SJCRH30 (cell line): ENCODE measurements at places on chromosomes 16 and 17.

DNA sequence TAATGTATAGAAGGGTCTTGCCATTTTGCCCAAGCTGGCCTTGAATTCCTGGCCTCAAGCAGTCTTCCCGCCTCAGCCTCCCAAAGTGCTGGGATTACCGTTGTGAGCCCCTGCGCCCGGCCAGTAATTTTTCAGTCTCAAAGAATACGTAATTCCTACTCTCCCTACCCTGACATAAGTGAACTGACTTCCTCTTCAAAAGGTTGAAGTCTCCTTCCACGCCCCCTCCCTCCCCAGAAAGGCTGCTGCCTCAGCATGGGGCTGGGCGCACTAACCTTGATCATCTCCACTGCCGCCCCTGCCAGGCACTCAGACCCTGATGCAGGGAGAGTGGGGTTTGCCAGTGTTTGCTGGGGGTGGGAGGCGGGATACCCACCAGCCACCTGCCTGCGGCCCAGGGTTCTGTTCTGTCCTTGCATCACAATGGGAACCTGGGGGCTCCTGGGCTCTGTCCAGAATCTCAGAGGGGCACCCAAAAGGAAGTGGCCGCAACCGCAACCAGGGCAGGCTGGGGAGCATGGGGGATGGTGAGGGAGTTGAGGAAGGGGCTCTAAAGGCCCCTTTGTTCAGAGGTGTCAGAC, 27.5 kb downstream of the KIFC3 start:
- H3K27me3 ChIP-seq: no peaks in the 10 kb centered on the region
- H3K36me3 ChIP-seq: no peaks in the 10 kb centered on the region
- no peak for DNase-seq
- no peak overlapping the region for H3K4me3 ChIP-seq

DNA sequence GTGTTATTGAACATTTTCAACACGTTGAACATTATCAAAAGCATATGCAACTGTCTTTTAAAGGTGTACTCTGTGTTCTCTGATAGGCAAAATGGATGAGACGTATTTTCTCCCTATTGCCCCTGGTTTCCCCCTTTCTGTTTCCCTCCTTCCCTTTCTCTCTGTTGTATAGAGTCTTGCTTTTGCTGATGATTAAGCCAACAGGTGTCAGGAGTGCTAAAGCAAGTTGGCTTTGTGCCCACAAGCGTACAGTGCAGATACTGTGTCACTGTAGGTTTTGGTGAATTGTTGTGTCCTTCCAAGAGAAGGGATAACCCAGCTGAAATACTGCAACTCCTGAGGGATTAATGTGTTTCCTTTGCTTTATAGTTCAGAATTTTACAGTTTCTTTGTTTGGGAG, 74.4 kb downstream of the COX10 start:
- peaks cover 30% of the 10 kb centered on the region for H3K4me1 ChIP-seq
- DNase-seq: peak; percentile 100
- no peaks in the 10 kb centered on the region; the same call in 1 of the 2 replicates for H3K36me3 ChIP-seq
- peak overlapping the region; percentile 41 for H3K4me3 ChIP-seq
- H3K27ac ChIP-seq: peak overlapping the region; percentile 74
- H3K27me3 ChIP-seq: no peaks in the 10 kb centered on the region

- H3K4me3 ChIP-seq: no peak overlapping the region
- H3K27ac ChIP-seq: no peak overlapping the region
- DNase-seq: no peak
- no peaks in the 10 kb centered on the region for H3K36me3 ChIP-seq
Measured at GRCh38 chr17:68924793-68925720, 30.1 kb downstream of the ABCA8 start.

DNA sequence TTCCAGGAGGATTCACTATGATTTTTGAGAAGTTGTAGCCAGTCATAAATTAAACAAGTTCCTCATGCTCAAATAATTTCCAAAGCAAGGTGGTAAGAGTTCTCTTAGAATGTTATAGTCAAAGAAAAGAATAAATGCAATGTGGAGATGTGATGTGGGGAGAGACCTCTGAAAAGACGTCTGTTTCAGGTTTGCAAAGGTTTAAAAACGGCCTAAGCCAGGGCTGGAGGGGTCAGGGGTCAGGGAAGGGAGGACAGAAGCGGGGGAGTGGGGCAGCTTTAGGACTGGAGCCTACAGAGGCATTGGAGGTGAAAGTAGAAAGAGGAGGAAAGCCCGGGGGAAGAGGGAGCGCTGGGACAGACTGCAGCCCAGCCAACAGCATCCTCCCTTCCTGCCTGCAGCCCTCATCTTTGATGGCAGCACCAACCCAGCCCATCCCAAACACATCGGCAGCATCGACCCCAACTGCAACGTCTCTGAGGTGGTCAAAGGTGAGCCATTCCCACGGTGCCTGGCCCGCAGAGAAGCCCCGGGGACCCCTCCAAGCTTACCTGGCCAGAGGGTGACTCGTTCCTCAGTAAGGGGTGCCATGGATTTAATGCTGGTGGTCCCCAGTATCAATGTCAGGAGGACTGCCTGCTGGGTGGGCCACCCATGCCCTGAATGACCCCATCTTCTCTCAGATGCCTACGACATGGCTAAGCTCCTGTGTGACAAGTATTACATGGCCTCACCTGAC, 11.4 kb downstream of the PDK2 start:
- H3K4me3 ChIP-seq: no peak overlapping the region
- no peak overlapping the region for H3K27ac ChIP-seq
- H3K36me3 ChIP-seq: no peaks in the 10 kb centered on the region
- DNase-seq: no peak

DNA sequence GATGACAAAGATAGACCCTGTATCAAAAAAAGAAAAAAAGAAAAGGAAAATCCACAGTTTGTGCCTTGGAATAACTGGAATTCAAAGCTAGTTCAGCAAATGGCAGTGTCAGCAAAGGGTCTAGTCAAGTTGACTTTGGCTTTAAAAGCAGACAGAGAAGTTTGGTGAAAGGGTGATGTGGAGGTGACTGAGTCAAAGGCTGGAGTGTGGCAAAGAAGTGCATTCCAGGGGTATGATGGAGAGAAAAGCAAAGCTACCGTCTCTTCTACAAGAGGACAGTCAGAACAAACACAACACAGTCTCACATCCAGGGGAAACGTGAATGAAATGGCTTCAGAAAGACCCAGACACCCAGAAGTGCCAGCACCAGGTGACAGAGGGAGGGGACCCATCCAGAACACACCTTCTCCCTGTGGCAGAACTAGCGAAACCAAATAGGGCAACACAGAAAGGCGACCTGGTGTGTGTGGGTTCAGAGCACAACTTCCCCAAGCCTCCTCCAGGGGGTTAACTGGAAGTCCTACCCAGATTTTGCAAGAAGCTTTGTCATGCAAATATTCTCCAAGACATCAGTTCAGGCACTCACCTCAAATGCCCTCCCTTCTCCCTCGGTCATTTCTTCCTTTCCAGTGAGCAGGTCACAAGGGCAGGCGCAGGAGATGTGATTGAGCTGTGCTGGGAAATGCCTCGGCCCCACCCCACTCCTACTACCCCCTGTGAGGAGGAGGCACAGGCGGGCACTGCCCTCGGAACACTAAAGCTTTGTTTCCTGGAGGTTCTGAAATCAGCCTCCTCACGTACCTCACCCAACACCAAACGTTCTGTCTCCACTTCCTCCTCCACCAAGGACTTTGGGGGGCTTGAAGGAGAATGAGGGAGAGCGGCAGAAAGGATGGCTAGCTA, 481.9 kb downstream of the SOX9 start:
- DNase-seq: no peak
- H3K4me3 ChIP-seq: no peak overlapping the region

DNA sequence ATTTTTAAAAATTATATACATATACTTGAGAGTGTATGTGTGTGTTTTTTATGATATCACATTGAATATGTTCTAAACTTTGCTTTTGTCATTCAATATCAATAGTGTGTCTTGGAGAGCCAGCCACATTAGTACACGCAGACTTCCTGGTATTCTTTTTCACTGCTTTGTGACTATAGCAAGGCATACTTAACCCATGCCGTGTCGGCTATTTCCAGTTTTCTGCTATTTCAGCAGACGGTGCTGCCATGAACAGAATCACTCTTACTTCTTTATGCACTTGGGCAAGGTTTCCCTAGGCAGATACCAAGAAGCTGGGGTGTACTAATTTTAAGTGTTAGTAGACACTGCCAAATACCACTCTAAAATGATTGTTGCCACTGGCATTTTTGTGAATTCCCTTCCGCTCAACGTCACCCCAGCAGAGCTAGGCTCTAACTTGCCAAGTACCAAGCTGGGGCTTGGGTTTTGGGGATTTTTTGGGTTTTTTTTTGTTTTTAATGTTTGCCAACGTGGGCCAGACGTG, 134.9 kb downstream of the SOCS1 start:
- H3K36me3 ChIP-seq: peaks cover 5% of the 10 kb centered on the region
- H3K4me1 ChIP-seq: no peaks in the 10 kb centered on the region
- H3K27me3 ChIP-seq: no peaks in the 10 kb centered on the region
- no peak overlapping the region for H3K27ac ChIP-seq
- no peak overlapping the region for H3K4me3 ChIP-seq
- no peak for DNase-seq

- no peaks in the 10 kb centered on the region for H3K36me3 ChIP-seq
- H3K27me3 ChIP-seq: no peaks in the 10 kb centered on the region
- no peak overlapping the region for H3K27ac ChIP-seq
- H3K4me3 ChIP-seq: no peak overlapping the region
Measured at GRCh38 chr16:23225634-23226033, 43.1 kb downstream of the SCNN1G start.

- no peaks in the 10 kb centered on the region for H3K4me1 ChIP-seq
- peak; percentile 89 for DNase-seq
- no peaks in the 10 kb centered on the region for H3K27me3 ChIP-seq
Measured at GRCh38 chr16:30091474-30092372, at the start of gene TBX6. TBX6 (minus strand) TSS chr16:30091924; CDS start chr16:30091193, 731 bp downstream.

- H3K4me3 ChIP-seq: no peak overlapping the region
- H3K27me3 ChIP-seq: no peaks in the 10 kb centered on the region
- no peaks in the 10 kb centered on the region for H3K36me3 ChIP-seq
- DNase-seq: no peak
Measured at GRCh38 chr17:40448639-40449261, 5.5 kb downstream of the IGFBP4 start.

GRCh38 chr17:76793775-76794174, 55.9 kb downstream of the MFSD11 start:
- H3K4me1 ChIP-seq: no peaks in the 10 kb centered on the region
- no peaks in the 10 kb centered on the region for H3K36me3 ChIP-seq
- H3K4me3 ChIP-seq: no peak overlapping the region
- peak; percentile 66 for DNase-seq

- H3K4me1 ChIP-seq: no peaks in the 10 kb centered on the region
- no peaks in the 10 kb centered on the region for H3K36me3 ChIP-seq
- H3K27ac ChIP-seq: no peak overlapping the region
- H3K4me3 ChIP-seq: no peak overlapping the region
- no peaks in the 10 kb centered on the region for H3K27me3 ChIP-seq
Measured at GRCh38 chr16:77723108-77723514, 797 bp downstream of the NUDT7 start.

DNA sequence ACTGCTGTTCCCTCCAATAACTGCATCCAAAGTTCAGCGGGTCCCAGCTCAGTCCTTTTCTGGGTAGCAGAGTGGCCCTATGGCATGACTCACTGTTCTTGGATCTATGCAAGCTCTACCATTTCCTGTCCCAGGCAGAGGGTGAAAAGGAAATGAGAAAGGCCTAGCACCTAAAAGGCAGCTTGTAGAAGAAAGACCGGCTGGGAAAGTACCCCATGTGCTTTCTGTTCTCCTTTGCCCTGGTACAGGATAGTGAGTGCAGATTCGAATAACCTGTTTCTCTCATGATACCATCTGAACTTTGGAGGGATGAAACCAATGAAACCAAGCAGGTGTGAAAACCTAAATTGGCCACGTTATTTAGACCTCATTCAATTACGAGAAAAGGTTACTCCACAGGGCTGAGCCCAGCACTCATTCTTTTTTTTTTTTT, 12.7 kb upstream of the HASPIN start:
- DNase-seq: no peak
- H3K4me3 ChIP-seq: no peak overlapping the region
- H3K27me3 ChIP-seq: no peaks in the 10 kb centered on the region
- no peaks in the 10 kb centered on the region for H3K4me1 ChIP-seq

GRCh38 chr16:90026135-90026534, 6.9 kb upstream of the DBNDD1 start:
- H3K27ac ChIP-seq: no peak overlapping the region
- DNase-seq: no peak
- H3K27me3 ChIP-seq: no peaks in the 10 kb centered on the region

DNA sequence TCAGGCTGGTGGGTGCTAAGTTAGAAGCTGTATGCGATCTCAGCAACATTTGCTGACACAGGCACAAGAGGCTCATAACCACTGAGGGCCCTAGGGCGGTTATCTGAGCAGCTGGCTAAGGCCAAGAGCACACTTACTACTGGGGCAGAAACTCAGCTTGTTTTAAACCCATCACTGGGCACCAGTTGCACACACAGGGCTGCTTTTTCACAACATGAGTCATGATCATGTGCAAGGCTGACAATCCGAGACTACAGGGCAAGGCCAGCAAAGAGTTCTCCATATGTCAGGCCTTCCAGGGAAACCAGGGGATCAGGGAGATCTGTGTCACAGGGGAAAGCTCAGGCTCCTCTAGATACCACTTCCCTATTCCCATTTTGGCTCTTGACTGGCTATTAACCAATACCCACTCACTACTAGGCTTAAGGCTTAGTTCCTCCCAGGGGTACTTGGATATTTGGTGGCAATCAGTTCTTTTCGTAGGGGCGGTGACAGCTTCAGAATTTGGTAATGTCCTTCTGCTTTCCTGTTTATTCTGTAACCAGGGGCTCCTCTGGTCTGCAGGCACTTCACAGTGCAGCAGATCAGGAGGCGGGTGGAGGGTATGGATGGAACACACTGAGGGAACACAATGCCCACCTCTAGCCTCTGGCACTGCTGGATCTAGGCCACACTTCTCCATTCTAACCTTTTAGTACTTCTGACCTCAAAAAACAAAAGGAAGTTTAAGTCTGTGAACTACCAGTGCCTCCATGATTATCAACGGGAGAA, 44.9 kb upstream of the ERN1 start:
- no peak overlapping the region for H3K4me3 ChIP-seq
- H3K4me1 ChIP-seq: peaks cover 24% of the 10 kb centered on the region
- peak; percentile 22 for DNase-seq
- no peaks in the 10 kb centered on the region for H3K27me3 ChIP-seq
- peaks cover 28% of the 10 kb centered on the region for H3K36me3 ChIP-seq
- H3K27ac ChIP-seq: no peak overlapping the region

DNA sequence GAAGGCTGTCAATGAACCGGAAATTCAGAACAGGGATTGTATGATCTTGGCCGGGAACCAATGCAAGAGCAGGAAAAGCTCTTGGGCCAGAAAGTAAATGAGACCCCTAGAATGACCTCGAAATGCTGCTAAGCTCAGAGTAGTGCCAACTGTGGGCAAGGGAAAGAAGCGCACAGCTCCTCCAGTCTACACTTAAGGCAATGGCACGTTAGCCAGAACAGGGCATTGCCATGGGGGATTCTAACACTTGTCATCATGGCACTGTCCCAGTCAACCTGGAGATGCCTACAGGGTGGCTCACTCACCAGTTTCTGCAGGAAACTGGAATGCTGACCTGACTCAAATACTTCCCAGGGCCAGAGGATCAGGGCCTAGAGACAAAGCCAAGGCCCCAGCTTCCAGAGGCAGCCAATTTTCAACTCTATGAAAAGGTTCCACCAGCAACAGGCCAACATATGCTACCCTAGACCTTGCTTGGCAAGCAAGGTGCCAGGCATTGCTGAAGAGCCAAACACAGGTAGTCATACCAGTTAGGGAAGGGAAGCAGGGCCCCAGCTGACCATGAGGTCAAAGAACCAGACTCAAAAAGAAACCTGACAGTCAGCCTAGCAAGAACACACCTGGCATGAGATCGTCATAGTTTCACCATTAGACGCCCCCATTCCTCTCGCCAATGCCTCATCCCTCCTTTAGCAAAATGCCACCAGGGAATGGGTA, 34.9 kb downstream of the ARHGAP17 start:
- no peak overlapping the region for H3K27ac ChIP-seq
- H3K4me1 ChIP-seq: peaks cover 14% of the 10 kb centered on the region
- no peak overlapping the region for H3K4me3 ChIP-seq
- no peaks in the 10 kb centered on the region for H3K27me3 ChIP-seq
- no peak for DNase-seq
- 0 out of 2 replicates have a peak, but pooled peaks cover 2% of the 10 kb centered on the region for H3K36me3 ChIP-seq
